ENCODE measurements at places on chromosomes 6 and 20.

DNA sequence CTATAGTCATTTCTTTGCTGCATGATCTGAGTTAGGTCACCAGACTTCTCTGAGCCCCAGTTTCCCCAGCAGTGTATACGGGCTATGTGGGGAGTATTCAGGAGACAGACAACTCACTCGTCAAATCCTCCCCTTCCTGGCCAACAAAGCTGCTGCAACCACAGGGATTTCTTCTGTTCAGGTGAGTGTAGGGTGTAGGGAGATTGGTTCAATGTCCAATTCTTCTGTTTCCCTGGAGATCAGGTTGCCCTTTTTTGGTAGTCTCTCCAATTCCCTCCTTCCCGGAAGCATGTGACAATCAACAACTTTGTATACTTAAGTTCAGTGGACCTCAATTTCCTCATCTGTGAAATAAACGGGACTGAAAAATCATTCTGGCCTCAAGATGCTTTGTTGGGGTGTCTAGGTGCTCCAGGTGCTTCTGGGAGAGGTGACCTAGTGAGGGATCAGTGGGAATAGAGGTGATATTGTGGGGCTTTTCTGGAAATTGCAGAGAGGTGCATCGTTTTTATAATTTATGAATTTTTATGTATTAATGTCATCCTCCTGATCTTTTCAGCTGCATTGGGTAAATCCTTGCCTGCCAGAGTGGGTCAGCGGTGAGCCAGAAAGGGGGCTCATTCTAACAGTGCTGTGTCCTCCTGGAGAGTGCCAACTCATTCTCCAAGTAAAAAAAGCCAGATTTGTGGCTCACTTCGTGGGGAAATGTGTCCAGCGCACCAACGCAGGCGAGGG lies 594 bp upstream of the CDKN1A start:
- H3K36me3 ChIP-seq, result no peaks in the 10 kb centered on the region
- H3K27me3 ChIP-seq, result no peaks in the 10 kb centered on the region
- peak overlapping the region; percentile 98 for H3K27ac ChIP-seq
- H3K4me3 ChIP-seq, result peak overlapping the region; percentile 94
- H3K4me1 ChIP-seq, result peaks cover 7% of the 10 kb centered on the region
- no peak for DNase-seq

- H3K4me3 ChIP-seq, result no peak overlapping the region
- no peaks in the 10 kb centered on the region for H3K4me1 ChIP-seq
- no peak for DNase-seq
- no peaks in the 10 kb centered on the region for H3K36me3 ChIP-seq
- no peak overlapping the region for H3K27ac ChIP-seq
These were observed 185.8 kb downstream of the CLIC5 start for GRCh38 chr6:45829873-45830272.

DNA sequence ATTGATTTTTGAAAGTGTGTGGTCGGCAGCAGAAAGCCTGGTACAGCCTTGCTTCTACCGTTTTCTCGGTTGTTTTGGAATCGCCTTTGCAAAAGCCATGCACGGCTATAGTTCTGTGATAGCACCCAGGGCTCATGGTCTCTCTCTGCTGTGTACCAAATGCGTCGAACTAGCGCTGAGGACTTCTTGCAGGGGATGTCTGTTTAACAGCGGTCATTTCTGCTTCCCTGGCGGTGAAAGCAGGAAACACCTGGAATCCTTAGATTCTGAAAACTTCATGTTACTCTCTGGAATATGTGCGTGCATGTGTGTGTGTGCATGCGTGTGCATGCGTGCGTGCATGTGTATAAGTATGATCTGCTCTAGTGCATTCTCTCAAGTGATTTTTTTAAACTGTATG lies 26.1 kb upstream of the GCNT2 start:
- no peak for DNase-seq
- H3K27ac ChIP-seq, result no peak overlapping the region
- H3K27me3 ChIP-seq, result no peaks in the 10 kb centered on the region
- H3K36me3 ChIP-seq, result no peaks in the 10 kb centered on the region
- no peaks in the 10 kb centered on the region for H3K4me1 ChIP-seq
- no peak overlapping the region for H3K4me3 ChIP-seq

DNA sequence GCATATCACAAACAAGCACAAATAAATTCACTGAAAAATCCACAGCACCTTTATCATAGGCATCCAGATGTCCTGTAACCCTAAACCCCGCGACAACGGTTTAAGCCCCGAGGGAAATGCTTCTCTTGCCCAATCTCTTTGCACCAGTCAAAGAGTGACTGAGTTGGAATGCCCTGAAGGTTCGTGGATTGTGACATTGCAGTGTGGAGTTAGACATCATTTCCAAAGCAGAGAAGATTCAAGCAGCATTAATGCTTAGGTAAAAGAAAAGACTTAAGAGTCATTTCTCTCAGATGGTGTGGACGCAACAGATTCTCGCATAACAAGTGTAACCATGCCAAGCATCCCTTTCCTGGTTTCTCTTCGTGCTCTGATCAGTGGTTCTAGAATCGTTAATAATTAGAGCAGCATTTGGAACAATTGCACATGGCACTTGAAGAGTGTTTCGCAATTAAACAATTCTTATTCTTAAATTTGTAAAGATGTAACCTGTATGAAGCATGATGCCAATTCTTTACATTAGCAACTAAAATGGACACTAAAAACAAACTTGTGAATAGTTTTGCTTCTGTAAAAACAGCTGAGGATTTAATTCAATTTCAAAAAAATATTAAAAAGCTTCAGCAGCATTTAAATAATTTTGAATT lies 121.6 kb downstream of the HIVEP2 start:
- H3K4me1 ChIP-seq, result no peaks in the 10 kb centered on the region
- H3K27ac ChIP-seq, result peak overlapping the region; percentile 67
- no peaks in the 10 kb centered on the region for H3K36me3 ChIP-seq
- H3K4me3 ChIP-seq, result no peak overlapping the region
- H3K27me3 ChIP-seq, result no peaks in the 10 kb centered on the region

- H3K27ac ChIP-seq, result no peak overlapping the region
- no peaks in the 10 kb centered on the region for H3K27me3 ChIP-seq
- no peaks in the 10 kb centered on the region for H3K4me1 ChIP-seq
- no peaks in the 10 kb centered on the region for H3K36me3 ChIP-seq
- no peak for DNase-seq
These were observed 287.5 kb downstream of the LRFN2 start for GRCh38 chr6:40299681-40300080.

GRCh38 chr6:64630901-64631300 lies 995.3 kb downstream of the PHF3 start:
- H3K4me1 ChIP-seq, result no peaks in the 10 kb centered on the region
- no peaks in the 10 kb centered on the region for H3K36me3 ChIP-seq
- H3K4me3 ChIP-seq, result no peak overlapping the region
- no peaks in the 10 kb centered on the region for H3K27me3 ChIP-seq
- H3K27ac ChIP-seq, result no peak overlapping the region

- no peaks in the 10 kb centered on the region for H3K27me3 ChIP-seq
- no peak overlapping the region for H3K4me3 ChIP-seq
- H3K27ac ChIP-seq, result peak overlapping the region; percentile 7
- DNase-seq, result no peak
- peaks cover 22% of the 10 kb centered on the region for H3K4me1 ChIP-seq
These were observed 48.8 kb upstream of the CDH22 start for GRCh38 chr20:46357030-46357514.

GRCh38 chr6:38824243-38824894 lies 109.3 kb downstream of the DNAH8 start:
- H3K27ac ChIP-seq, result no peak overlapping the region
- H3K4me3 ChIP-seq, result no peak overlapping the region
- DNase-seq, result no peak
- no peaks in the 10 kb centered on the region for H3K36me3 ChIP-seq
- no peaks in the 10 kb centered on the region for H3K4me1 ChIP-seq
- no peaks in the 10 kb centered on the region for H3K27me3 ChIP-seq
